ENCODE measurements at places on chromosomes 16 and 17.

DNA sequence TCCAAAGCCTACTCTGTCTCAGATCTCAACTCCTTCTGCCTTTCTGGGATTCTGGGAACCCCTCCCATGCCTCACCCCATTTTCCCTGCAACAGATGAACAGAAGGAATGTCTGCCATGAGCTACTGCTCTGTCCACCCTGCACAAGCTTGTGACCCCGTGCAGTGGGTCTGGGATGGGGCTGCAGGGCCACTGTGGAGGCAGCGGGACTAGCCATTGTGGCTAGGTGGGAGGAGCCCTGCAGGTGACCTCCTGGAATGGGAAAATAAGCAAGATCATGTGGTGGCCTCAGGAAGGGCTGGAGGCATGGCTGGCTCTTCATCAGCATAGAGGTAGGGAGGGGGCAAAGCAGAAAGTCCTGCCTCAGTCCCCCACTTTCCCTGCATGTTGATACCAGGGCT lies 13.7 kb downstream of the PDP2 start:
- no peak for DNase-seq

DNA sequence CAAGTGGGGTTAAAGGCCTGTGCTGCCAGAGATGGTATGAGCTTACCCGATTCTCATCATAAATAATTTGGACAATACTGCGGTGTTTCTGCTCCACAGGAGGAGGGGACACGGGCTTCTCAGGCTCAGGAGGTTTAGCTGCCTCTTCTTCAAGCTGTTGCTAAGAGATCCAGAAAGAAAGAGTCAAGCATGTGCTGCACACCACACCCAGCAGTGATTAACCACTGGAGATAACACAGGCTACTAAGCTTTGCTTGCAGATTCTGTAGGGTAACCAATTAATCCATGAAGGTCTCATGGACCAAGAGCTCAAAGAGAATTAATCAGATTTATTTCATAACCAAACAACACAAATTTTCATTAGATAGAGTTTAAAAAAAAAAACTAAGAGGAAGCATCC lies 56.6 kb downstream of the NCOR1 start:
- DNase-seq = no peak

- no peak for DNase-seq
These were observed 996 bp downstream of the SLC25A10 start for GRCh38 chr17:81713004-81713555.

GRCh38 chr16:3670711-3671110 lies 16.2 kb downstream of the DNASE1 start:
- no peak for DNase-seq

GRCh38 chr17:30808785-30809286 lies 15.7 kb downstream of the CRLF3 start:
- no peak for DNase-seq

DNA sequence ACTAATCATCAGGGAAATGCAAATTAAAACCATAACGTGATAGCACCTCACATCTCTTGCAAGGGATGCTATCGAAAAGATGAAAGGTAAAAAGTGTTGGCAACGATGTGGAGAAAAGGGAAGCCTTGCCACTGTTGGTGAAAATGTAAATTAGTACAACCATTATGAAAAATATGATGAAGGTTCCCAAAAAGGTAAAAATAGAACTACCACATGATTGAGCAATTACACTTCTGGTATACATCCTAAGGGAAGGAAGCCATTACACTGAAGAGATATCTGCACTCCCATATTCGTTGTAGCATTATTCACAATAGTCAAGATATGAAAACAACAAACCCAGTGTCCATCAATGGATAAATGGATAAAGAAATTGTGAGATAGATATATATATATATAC lies 21.5 kb downstream of the ABCA10 start:
- no peak for DNase-seq

DNA sequence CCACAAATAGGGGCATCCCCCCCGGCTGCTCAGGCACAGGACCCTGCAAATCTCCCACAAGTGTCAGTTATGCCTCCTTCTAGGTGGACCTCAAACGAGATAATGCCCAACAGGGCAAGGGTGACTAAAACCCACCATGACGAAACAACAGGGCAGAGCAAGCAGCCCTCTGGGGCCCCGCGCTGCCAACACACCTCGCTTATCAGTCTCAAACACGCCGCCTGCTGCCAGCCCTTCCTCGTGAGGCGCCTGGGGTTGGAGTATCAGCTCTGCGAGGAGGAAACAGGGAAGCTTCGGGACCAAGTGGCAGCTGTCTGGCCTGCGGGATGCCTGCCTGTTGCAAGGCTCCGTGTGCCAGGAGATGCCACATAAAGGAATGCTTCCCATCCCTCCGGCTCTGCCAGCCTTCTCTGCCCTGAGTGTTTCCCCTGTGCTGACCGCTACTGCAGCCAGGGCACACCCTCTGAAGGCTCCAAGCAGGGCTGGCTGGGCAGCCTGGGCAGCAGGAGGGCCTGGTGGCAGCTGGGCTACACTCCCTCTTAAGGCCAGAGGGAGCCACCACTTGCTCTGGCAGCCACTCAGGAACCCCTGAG lies 2.5 kb downstream of the SMIM5 start:
- DNase-seq = no peak

DNA sequence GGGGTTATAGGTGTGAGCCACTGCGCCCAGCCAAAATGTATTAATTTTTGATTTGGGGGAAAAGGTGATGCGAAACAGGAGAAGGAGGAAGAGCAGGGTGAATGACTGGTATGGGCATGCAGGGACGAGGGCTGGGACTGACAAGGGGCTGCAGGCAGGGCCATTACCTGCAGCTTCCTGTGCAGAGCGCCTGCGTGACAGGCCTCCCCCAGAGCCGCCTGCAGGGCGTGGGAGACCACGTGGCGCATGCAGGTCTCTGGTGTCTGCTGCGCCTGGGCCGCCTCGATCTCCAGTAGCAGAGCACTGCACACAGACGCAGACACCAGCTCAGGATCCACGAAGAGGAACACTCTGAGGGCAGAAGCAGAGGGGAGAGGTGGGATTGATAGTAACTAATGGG lies 32.4 kb downstream of the PIK3R6 start:
- no peak for DNase-seq

DNA sequence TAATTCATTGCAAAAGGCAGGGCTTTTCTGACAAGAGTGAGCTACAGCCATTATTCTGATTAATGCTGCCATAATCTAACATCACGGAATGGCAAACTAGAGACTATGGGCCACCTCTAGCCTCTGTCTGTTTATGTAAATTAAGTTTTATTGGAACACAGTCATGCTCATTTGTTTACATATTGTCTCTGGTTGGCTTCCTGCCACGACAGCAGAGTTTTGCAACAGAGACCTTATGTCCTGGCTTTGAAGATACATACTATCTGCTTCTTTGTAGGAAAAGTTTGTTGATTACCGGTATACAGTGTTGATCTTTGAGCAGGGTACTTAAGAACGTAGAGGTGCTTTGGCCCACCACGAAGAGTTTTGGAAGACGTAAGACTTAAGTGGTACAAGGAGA lies 715.9 kb upstream of the RBFOX1 start:
- DNase-seq = no peak

DNA sequence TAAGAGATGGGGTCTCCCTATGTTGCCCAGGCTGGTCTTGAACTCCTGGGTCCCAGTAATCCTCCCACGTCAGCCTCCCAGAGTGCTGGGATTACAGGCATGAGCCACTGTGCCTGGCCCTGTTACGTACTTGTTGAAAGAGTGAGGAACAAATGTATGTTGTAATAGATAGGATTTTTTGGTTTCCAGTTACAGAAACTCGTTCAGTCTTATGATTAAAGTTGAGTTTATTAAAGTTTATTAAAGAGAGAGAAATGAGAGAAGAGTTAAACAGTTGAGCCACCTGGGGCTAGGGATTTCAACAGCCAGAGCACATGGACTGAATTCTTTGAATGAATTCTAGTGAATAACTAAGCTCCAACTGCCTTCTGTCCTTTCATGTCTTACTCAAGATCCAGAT lies 3.7 kb downstream of the TADA2A start:
- no peak for DNase-seq
